ENCODE measurements at places on chromosomes 5 and 9.

DNA sequence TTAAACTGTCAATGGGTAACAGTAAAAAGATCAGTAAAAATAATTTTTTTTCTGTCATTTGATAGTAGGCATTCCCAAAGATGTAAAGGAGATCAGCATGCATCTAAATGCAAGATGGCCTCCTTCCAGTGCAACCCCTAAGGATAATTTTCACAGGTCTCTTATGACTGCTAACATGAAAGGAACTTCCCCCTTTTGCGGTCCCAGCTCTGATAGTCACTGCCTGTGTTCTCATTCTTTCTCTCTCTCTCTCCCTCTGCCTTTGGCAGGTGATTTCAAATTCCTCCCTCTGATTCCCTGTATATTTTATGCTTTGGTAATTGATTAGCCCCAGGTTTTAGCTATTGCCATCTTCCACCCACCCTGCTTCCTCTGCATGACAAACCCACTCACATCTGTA, 8.9 kb downstream of the SPINK14 start:
- DNase-seq: no peak

DNA sequence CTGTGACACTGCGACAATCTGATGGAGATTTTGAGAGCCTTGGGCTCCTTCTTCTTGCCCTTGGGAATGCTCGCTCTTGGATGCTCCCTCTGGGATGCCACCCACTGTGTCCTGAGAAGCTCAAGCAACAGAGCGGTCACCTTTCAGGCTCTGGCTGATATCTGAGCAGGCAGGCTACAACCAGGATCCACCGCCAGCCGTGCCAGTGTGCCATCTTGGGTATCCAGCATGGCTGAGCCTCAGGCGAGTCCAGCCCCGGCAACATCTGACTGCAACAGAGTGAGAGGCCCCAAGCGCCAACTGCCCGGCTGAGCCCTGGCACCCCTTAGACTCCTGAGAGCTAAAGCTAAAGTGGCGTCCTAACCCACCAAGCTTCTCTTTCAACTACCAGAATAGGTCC, 202.1 kb downstream of the IRX2 start:
- DNase-seq: no peak

GRCh38 chr5:136811086-136811485, 445.7 kb upstream of the TRPC7 start:
- DNase-seq: no peak

DNA sequence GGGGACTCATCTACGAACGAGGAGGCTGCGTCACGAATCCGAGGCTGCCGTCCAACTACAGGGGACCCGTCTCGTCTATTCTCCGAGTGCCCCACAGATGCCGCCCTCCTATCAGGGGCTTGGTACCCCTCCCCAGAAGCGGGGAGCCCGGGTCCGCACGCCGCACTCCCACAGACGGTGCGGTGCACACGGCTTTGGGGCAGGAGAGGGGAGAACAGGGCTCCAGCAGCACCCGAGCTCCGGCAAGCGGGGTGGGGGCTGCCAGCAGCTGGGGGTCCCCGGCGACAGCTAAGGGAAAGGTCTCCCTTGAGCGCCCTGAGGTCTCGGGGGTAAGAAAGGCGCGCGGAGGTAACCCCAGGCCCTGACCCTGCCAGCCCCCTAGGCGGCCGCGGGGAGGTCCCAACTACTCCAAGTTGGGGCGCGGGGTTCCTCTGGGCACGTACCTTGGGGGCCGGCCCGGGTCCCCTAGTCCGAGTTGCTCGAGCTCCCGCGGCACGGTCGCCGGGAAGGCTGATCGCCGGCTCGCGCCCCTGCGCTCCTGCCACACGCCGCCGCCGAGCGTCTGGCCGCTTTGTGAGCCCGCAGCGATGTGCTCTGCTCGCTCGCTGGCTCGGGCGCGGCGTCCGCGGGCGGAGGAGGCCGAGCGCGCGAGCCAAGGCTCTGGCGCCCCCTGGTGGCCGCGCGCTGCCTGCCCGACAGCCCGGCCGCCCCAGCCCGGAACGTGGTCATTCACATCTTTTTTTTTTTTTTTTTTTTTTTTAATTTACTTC, at the start of gene SPOCK1:
Gene SPOCK1 (minus strand): TSS at position 591 of the 770 bp plus-strand sequence.
- peak; percentile 20 for DNase-seq

DNA sequence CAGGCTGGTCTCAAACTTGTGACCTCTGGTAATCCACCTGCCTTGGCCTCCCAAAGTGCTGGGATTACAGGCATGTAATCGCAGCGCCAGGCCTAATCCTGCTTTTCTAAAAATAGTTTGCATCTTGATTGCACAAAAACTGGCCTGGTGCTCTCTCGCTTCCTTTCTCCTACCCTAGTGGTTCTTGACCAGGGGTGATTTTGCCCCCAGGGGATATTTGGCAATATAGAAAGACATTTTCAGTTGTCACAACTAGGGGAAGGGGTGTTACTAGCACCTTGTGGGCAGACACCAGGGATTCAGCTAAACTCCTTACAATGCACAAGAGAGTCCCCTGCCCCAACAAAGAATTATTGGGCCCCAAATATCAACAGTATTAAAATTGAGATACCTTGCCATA, 139.8 kb downstream of the DROSHA start:
- DNase-seq: no peak

GRCh38 chr5:75028090-75028489, 24.3 kb downstream of the GCNT4 start:
- DNase-seq: no peak

- DNase-seq: no peak
These were observed 25.5 kb downstream of the ADAM19 start for GRCh38 chr5:157549954-157550549.

DNA sequence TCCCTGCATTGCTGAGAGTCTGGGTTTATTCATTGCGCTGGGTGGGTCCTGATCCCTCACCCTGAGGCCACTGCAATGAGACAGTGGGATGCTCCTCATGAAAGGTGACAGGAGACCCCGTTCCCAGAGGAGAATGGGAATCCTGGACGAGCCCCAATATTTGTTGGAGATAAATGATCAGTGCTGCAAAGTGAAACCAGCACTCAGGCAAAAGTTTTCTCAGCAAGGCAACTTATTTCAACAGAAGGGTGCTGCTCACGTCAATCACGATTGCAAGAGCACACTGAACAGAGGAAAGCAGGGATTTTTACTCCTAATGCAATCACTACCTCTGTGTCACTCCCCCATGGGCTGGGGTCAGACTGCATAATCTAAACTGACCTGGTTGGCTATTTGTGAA, 110.2 kb upstream of the MAMDC2 start:
- DNase-seq: no peak

- DNase-seq: no peak
These were observed 10.3 kb downstream of the WWC1 start for GRCh38 chr5:168301593-168302390.

DNA sequence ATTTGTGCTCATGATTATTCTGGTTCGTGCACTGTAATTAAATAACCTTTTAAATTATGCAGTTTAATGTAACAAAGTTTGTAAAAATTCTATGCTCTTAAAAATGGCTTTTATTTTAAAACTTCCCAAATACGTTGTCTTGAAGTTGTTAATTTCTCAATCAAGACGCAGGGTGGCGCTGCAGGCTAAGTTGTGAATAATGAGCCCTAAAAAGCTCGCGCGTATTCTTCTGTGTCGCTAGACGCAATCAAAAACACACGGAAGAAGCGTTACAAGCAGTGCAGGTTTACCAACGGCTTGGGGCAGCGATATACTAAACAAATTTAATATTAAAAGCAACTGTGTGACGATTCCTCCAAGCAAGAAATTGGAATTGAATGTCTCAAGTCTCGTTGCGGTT, at the start of gene PCDHB4:
Gene PCDHB4 (plus strand): TSS at position 256 of the 400 bp plus-strand sequence. CDS start 181 bp downstream, outside the sequence.
- DNase-seq: peak; percentile 7

DNA sequence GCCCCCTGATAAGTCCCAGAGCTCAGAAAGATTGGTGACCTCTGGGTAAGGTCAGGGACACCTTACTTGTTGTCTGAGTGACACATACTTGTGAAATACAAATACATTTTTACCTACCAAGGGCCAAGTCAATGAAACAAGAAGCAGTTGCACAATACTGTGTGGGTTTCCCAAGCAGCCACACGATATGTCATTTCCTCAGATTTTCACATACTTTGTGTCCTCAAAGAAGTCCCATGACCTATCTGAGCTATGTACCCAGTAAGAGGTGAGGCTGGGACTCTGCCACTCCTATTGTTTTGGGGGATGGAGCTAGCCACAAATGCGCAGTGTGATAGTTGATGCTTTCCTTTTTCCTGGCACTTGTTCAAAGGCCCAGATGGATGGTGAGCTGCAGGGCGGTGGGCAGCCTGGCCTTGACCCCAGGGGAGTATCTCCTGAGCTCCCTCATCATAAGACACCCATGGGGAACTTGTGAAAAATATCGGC, 4.8 kb upstream of the SLC25A51 start:
- DNase-seq: no peak

DNA sequence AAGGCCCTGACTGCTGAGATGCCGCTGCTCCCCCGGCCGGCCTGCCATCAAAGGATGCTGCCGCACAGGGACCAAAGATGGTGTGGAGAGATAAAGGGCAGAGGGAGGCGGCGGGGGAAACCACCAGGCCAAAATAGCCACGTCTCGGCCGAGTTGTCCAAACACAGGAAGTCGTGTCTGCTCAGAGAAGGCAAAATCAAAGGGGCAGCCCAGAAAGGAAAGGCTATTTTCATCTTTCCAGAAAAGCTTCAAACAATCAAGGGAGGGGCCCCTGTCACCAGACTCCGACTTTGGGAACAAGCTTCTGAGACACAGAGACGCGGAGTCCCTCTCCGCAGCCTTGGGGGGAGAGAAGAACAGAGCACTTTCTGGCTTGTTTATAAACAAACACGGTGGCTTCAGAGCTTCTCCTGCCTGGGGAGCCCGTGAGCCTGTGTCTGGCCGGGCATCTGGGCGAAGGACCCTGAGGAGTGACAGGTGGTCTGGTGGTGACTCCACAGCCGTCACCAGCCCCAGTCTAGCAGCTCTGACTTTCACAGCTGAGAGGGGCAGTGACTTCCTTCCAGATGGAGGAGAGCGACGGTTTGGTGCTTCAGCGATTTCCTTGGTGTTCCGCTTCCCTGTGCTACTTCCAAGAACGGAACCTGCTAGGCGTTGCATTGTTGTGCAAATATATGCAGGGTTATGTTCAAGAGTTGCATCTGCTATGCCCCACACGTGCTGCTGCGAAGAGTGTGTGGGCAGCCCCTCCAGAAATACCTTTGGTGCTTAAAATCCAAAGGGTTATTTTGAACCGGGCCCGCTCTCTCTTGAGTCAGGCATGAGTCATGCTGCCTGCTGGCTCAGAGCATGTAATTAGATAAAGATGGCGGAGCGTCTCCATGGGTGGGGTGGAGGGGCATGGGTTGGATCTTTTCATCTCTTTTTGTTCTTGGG, 24.0 kb downstream of the ADAMTSL2 start:
- no peak for DNase-seq

GRCh38 chr9:93143830-93144530, 9.9 kb upstream of the NINJ1 start:
- no peak for DNase-seq

- no peak for DNase-seq
These were observed 42.4 kb downstream of the C5orf15 start for GRCh38 chr5:133925866-133926488.

- DNase-seq: no peak
These were observed 639 bp downstream of the AMACR start for GRCh38 chr5:34007201-34007620.

DNA sequence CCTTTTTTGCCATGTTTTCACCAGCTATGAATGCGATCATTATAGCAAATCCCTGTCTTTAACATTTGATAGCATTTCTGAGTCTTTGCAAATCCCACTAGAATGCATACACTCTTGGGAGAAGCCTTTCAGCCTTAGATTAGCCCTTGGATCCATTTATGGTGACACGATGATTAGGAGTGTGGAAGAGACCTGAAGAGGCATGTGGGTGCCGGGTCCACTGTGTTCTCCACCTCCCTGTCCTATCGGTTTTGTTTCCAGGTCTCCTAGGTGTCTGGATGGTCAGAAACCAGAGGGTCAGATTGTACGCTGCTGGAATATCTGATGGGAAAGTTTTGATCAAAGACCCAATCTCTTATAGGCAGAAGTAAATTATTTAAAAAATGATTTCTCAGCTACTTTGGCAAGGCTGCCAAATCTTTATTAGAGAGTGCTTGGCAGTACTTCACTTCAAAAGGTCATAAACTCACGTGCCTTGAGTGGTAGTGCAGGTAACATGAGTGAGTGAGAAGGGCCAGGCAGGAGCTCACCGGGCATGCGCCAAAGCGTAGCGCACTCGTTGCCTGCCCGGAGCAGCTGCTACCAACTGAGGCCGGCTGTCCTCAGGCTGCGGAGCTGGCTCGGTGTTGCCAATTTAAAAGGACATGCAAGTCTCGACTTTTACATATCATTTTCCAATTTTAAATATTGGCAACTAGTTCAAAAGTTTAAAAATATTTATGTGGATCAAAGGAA, 51.3 kb downstream of the PCSK5 start:
- DNase-seq: no peak

DNA sequence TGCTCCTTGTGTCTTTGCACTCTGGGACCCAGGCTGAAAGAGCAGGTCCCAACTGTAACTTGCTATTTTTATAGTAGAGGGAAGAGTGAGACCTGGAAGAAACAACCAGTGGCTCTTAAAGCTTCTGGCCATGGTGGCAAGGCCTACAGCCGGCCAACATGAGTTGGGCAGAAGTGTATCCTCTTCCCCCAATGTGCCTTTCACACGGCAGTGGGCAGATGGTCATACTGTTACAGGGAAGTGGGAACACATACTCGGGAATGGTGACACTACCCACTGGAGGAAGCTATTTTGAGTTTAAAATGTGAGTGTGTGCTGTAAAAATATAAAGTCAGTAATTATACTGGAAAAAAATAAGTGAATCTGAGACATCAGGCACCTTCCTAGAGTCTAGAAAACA, 116.0 kb downstream of the MVB12B start:
- DNase-seq: no peak

DNA sequence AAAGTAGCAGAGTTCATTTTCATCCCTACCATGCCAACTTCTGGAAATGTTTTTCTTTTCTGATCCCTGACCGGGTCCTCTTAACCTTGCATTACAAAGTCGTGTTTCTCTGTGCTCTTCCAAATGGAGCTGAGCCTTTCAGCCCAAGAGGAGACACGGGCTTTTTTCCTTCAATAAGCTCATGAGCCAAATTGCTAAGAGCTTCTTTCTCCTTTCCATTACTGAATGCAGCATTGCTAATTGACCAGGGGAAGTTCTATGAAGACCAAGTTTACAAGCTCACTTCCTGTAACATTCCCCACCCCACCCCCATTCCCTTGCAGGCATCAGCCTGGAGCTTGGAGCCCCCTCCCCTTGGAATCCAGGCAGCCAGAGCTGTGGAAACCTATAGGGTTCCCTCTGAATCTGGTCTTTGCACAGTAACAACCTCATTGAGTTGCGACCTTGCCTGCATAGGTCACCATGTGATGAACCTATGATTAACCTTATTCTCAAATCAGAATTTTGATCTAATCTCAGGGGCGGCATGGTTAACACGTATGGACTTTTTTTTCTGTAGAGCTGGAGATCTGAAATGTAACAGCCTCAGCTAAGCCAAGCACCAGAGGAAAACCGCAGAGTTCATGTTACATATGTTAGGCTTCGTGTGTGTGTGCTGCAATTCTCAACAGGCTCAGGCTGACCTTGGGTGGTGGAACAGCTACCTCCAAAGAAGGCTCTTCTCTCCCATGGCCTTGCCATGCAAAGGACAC, 395.7 kb upstream of the ZNF462 start:
- no peak for DNase-seq

DNA sequence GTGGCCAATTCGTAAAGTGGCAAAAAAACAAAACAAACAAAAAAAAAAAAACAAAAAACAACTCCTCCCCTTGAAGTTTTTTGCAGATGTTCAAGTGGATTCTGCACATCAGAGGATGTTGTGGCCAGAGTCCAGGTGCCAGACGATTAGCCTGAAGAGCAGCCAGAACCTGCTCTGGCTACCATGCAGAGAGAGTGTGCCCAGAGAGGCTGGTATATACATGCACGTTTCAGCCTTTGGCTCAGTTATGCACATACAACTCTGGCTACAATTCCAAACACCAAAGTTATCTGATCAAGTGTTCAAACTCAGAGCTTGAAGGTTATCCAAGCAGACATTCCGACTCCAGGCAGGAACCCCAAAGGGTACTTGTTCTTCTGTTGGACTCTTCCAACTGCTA, 34.7 kb downstream of the GGTA1 start:
- DNase-seq: no peak
